Stimulated activated CD4-positive, alpha-beta T cell treated with anti-CD3 and anti-CD28 coated beads, Interleukin-15, amount 100 ng/mL, for 1 hour (primary cell): ENCODE measurements at places on chromosomes 3 and 15.

DNA sequence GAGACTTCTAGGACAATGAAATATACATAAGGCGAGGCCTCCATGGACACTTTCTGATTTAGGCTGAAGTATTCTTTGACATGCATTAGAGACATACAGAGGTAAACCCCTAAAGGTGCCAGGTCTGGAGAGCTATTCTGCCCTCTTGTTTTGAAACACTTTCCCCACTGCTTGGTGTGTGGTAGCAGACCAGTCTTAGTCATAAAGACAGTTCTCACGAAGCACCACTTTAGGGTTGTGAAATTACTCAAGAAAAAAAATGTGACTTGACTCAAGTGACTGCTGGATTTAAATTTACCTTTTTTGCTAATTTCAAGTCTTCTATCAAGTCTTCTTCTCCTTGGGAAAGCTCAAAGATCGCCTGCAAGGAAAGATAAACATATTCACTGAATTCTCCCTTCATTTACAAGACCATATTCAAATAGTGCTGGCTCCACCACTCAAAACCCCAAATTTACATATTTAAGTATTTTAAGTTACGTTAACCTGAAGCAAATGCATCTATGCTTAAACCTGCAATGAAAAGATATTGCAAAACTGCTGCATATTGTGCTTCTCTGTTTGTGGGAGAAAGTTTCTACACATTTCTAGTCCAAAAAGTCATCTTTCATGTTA, 48.4 kb downstream of the ARHGEF3 start:
- no peak for DNase-seq

GRCh38 chr3:112818289-112818688, 28.4 kb downstream of the CD200R1L start:
- no peak for DNase-seq

DNA sequence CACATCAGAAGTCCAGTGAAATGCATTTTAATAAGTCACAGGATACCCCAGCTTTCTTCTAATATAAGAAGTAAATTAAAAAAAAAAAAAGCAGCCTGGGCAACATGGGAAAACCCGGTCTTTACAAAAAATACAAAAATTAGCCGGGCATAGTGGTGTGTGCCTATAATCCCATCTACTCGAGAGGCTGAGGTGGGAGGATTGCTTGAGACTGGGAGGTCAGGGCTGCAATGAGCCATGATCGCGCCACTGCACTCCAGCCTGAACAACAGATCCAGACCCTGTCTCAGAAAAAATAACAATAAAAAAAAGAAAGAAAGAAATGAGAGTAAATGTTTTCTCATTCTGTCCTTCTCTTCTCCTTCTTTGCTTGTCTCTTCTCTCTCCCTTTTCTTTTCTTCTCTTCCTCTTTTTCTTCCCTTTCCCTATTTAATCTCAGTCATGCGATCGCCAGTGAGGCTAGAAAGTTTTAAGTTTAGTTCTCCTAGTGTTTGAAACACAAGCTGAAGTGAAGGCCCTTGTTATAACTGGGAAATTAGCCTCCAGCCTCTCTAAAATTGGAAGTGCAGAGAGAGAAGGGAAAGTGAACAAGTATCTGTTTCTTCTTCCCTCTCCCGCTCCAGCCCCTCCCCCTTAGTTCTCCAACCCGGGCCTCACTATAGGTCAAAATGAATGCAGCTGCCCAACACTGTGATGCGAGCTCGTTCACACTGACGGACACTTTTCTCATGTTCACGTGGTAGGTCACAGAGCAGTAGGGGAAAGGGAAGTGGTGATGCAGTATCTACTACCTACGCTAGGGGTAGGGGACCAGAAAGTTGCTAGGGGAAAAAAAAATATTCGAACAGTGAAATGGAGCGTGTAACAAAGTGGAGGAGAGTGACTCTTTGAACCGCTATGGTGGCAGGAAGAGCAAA, 23.5 kb upstream of the TSC22D2 start:
- no peak for DNase-seq

DNA sequence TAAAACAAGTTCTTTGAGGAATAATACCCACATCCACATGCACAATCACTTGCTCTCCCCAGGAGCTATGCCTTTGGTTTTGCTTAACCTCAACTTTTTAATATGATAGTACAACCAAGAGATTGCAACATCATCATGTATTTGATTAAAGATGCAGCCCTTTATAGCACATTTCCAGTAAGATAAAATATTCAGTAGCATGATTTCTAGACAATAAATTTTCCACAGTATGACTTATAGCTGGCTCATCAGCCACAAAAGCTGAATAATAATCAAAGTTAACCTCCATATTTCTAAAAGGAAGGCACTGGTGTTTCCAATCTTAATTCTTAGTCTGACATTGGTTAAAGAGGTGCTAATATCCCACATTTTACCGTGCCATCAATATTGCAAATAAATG, 622.5 kb downstream of the TBL1XR1 start:
- DNase-seq: no peak

DNA sequence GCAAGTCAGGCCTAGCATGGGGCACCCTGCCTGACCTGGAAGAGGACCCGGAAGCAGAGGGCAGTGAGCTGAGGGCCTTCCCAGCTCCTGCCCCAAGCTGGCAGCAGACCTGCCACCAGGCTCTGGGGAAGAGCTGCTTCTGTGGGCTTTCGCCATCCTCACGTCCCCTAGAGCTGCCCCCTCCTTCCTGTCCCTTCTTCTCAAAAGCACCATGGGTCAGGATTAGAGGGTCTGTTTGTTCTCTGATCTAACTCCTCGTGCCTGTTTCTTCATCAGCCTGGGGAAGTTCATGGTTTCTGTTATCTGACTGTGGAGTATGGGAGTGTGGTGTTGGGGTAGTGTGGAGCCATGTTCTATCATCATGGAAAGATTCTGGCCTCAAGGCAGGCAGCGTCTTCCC, 58.4 kb upstream of the POLG start:
- DNase-seq: no peak

DNA sequence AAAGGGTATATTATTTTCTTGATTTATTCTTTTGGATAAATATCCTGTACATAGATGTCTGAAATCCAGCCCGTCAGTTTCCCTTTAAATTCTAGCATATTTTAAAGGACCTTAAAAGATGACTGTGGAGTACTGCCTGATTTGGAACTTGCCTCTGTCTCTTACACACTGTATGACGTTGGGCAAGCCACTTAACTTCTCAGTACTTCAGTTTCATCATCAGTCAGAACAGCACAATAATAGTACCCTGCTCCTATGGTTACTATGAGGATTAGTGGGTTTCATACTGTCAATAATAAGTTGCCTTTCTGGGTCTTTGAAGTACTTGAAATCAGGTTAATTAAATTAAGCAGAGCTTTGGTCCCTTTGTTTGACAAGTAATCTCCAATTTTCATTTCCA, 374.3 kb downstream of the TIGIT start:
- no peak for DNase-seq

DNA sequence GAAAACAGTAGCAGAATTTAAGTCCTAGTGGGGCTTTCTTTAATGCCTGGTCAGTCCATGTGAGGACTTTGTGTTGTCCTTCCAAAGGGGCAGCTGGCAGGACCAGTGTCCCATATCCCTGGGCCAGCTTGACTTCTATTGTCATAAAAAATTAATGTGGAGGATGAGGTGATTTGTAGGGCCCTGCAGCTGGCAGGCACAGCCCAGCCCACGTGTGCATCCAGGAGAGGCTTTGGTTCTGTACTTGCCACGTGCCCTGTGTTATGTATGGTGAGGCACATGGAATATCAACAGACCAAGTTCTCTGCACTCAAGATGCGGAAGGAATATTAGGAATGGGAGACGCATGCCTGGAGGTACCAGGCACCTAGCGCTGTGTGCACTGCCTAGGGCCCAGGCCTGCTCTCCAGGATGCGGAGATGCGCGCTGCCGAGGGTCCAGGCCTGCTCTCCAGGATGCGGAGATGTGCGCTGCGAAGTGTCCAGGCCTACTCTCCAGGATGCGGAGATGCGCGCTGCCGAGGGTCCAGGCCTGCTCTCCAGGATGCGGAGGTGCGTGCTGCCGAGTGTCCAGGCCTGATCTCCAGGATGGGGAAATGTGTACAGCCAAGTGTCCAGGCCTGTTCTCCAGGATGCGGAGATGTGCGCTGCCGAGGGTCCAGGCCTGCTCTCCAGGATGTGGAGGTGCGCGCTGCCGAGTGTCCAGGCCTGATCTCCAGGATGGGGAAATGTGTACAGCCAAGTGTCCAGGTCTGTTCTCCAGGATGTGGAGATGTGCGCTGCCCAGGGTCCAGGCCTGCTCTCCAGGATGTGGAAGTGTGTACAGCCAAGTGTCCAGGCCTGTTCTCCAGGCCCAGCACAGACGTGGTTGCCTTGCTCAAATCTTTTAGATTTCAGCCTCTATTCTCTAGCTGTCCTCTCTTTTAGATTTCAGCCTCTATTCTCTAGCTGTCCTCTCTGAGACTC, 183.3 kb upstream of the ROPN1 start:
- DNase-seq: no peak

DNA sequence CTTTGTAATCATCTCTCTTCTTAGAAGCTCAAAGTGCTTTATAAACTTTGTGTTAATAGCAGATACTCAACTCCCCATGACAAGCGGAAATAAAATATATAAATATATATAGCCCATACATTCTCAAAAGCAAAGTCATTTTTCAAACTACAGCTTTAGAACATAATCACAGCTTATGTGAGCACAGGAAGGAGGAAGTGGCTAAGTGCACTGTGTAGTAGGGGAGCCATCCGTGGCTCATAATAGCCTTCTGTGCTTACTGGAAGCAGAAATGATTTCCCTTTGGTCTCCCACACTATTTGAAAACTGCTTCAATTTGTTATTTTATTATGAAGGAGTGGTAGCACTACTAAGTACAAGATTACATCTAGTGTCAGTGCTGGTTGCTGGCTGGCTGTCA, 151.4 kb upstream of the ARL6 start:
- no peak for DNase-seq

GRCh38 chr3:140424211-140424610, 253.7 kb upstream of the TRIM42 start:
- DNase-seq: no peak

DNA sequence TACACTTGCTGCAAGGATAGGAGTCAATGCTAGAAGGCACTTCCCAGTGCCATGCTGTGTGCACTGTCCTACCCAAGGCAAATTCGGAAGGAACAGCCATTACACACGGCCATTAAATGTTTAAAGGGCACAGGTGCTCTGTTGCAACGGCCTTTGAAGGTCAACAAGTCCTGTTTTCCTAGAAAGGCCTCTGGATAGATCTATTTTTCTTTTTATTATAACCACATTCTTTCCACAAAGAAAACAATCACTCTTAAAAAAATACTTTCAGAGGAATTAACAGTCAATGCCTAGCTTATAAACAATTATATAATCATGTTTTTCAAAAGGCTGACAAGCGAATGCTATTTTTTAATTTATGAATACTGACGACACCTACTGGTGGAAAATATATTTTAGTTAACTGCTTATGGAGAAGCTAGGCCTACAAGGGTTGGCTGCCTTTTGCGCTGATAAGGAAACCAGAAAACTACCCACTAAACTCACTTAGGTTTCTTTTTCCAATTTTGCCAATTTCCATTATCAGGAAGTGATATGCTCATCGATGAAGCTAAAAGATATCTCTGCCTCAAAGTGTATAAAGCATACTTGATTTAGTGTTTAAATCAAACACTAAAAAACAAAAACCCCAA, 2.4 kb downstream of the ARHGEF3 start:
- DNase-seq: no peak

GRCh38 chr3:107911337-107912000, 179.4 kb downstream of the CD47 start:
- no peak for DNase-seq
